ENCODE measurements at places on chromosomes 7 and 10.

GRCh38 chr10:47123716-47124288 is 176.2 kb upstream of the GDF10 start:
- no peak for DNase-seq

DNA sequence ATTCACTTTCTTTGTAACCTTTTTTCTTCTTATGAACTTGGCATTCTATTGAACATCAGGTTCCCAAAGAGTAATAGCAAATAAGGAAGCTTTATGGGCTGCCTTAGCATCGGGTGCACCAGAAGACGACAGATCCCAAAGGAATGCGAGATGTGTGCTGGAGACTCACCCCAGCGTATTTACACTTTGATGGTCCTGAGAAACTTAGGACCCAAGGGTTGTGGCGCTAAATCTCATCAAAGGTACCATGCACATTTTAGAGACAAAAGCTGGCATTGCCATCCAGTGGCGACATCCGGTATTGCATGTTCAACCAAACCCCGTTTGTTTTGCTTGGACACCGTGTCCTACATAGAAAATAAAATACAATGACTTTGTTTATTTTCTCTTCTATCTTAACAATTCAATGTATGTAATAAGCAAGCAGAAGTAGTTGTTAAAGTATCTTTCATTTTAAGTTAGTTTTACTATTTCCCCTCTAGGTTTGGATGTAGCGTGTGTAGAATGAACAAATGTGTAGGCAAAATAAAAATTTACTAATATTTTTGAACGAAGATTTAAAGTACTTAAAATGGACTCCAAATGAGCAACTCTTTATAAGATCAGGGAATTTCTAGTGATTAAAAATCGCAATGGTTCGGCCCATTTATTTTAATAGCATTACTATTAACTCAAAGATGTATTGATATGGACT is 1154.8 kb downstream of the GATA3 start:
- DNase-seq, result peak; percentile 60

DNA sequence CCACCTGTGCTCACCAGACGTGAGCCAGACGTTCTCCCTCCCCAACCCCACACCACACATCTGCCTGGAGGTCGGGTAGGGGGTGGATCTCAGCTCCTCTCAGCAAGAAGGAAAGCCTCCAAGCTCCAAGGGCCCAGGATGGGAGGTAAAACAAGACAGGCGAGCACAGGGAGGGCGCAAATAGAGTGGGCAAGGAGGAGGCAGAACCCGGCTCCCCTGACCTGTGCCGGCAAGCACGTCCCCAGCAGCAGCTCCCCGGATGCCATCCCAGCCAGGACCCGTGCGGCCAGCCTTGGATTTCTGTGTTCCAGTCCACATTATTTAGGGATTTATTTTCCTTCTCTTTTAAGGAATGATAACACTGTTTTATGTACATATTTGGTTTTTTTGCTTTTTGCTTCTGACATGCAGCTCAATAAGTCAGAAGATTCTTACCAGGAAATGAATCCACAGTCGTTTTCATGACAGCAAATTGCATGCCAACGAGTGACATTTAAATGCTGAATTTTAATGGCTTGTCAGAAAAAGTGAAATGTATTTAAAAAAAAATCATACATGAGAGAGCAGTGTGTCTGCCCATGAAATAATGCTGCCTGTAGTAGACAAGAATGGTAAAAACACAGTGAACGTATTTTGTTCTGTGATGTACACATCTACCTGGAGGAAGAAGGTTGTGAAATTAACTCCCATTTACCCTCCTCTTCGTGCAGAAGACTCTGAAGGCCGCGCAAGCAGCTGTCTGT is 276.5 kb downstream of the PTPRN2 start:
- no peak for DNase-seq

GRCh38 chr7:3978839-3979238 is 677.8 kb downstream of the SDK1 start:
- no peak for DNase-seq

DNA sequence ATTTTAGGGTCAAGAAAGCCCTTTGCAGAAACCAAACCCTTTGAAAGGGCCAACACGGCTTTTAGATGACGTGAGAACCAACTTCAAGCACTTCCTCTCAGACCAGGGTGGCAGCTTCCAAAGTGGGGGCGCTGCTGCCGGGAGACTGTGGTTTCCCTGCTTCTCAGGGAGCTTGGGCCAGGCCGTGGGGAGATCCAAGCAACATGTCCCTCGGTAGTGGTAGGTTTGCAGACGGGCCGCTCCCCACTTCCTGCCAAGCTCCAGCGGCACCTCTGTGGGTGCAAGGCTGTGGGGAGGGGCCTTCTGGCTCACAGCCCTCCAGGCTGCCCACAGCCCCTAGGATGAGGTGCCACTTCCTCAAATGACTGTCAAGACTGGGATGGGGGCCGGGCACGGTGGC is 132.4 kb downstream of the FAM53B start:
- DNase-seq, result no peak

GRCh38 chr7:139714163-139714901 is 63.5 kb downstream of the HIPK2 start:
- no peak for DNase-seq

DNA sequence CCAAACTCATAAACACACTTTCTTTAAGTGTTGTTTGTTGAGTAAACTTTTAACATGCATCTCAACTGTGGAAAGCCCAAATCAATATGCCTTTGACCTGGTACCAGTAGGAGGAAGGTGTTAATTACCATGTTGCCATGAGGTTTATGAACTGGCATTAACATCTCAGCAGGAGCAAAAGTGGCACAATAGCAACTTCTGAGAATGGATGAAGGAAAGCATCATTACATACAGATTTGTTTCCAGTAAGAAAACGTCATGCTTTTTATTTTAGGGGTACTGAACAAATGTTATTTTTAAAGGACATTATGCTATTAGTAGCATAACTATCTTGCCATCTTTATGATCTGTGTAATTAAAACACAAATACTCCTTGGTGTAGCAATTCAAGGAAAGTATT is 51.1 kb downstream of the ARMC3 start:
- no peak for DNase-seq

- DNase-seq, result peak; percentile 96
Measured at GRCh38 chr10:46030091-46030937, at the start of gene NCOA4. Gene NCOA4 (minus strand): TSS chr10:46030623. CDS start chr10:46016680, 13,943 bp downstream.

DNA sequence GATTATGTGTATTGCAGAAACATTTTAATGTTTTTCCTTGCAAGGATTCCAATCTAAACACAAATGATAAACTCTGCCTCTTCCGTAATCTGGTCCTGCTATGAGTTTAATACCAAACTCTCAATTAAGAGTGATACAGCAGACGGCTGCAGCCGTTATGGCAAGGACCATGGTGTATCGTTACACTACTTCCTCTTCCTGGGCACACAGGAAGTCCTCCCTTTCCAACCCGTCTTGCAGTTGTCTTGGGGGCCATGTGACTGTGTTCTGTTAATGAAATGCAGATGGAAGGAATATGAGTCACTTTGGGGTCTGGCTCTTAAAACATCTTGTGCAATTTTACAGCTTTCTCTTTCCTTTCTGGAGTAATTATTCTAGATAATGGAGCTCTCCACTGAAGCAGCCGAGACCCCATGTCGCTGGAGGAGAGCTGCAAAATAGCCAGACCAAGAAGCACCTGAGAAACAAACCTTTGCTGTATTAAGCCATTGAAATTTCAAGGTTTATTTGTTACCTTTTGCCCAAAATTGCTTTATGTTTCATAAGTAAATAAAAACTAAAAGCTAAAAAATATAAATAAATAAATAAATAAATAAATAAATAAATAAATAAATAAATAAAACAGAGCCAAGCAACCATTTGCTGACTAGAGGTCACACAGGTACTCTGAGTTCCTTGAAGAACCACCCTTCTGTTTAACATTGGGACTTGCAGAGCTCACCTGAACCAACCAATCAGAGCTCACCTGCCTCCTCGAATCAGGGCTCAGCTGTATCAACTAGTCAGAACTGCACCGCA is 74.7 kb downstream of the FRMPD2 start:
- no peak for DNase-seq

DNA sequence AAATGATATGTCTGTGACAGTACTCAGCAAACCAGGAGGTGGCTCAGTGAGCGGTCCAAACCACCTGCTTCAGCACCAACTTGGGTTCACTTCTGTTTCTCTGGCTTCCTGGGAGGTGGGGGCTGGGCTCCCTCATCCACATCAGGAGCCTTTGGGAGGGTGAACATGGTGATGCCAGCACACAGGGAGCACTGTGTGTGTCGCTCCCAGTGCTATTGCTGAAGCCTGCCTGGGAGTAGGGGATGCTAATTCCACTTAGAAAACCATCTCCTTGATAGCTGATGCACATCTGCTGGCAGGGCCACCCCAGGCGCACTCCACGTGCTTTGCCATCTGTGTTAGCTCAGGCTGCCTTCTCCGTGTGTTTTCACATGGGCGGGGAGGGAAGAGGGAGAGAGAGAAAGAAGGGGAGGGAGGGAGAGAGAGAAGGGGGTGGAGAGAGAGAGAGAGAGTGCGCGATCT is 58.0 kb downstream of the RAMP3 start:
- DNase-seq, result no peak

GRCh38 chr10:15745751-15746150 is 26.0 kb upstream of the ITGA8 start:
- no peak for DNase-seq

GRCh38 chr7:38102507-38102906 is 75.5 kb upstream of the STARD3NL start:
- DNase-seq, result peak; percentile 13

DNA sequence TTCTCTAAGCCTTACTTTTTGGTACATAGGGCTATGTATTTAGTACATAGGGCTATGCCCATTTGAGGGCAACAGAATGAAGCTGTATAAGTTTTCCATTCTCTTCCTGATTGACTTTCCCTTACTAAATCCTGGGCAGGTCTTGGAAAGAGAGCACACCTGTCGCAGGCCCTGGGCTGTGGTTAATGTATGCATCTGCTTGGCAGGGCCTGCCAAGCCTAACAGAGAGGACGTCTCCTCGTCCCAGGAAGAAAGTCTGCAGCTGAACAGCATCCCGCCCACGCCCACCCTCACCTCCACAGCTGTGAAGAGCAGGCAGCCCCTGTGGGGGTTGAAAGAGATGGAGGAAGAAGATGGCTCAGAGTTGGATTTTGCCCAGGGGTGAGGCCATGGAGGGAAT is 8.9 kb upstream of the PVRIG start:
- DNase-seq, result no peak

DNA sequence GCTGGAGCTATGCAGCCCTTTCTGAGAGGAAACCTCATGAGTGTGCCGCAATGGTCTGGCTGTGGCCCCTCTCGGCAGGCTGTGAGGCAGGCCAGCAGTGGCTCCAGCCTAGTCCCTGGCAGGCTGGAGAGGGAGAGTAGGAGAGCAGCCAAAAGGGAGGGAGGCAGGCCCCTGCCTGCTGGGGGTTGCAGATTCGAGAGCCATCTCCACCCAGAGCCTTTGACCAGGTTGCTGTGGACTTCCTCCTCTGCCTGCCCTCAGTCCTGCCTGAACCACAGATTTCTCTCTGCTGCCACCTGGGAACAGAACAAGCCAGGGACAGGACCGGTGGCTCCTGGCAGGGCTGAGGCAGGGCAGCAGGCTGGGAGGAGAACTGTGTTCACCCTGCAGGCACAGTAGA is 13.9 kb downstream of the PAX2 start:
- peak; percentile 23 for DNase-seq

- DNase-seq, result no peak
Measured at GRCh38 chr10:100866010-100866409, 46.8 kb upstream of the SLF2 start.

DNA sequence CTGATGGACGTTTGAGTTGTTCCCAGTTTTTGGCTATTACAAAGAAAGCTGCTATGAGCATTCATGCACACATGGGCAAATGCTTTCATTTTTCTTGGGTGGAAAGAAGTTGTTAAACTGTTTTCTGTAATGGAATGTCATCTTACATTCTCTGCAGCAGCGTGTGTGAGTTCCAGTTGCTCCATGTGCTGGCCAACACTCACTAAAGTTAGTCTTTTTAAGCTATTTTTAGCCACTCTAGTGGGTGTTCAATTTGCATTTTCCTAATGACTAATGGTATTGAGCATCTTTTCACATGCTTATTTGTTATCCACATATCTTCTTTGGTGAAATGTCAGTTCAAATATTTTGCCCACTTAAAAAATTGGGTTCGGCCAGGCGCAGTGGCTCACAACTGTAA is 82.8 kb upstream of the COL13A1 start:
- DNase-seq, result no peak

- DNase-seq, result peak; percentile 81
Measured at GRCh38 chr10:117441812-117442443, 66.7 kb upstream of the PDZD8 start.

DNA sequence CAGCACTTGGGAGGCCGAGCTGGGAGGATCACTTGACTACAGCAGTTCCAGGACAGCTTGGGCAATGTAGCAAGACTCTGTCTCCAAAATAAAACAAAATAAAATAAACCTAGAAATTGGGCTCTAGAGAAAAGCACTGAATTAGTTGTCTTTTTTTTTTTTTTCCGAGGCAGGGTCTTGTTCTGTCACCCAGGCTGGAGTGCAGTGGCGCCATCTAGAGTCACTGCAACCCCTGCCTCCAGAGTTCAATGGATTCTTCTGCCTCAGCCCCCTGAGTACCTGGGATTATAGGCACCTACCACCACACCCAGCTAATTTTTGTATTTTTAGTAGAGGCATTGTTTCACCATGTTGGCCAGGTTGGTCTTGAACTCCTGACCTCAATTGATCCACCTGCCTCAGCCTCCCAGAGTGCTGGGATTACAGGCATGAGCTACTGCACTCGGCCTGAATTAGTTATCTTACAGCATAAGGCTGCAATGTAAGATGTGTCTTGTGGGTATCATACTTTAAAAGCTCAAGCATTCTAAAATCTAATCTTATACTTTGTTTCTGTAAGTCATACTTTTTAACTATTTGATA is 12.8 kb downstream of the MEIG1 start:
- DNase-seq, result peak; percentile 47

GRCh38 chr10:93667795-93668194 is 34.6 kb downstream of the FRA10AC1 start:
- DNase-seq, result no peak

GRCh38 chr7:18846765-18847215 is 270.6 kb downstream of the TWIST1 start:
- no peak for DNase-seq

GRCh38 chr7:2350861-2351260 is 3.8 kb upstream of the EIF3B start:
- no peak for DNase-seq

DNA sequence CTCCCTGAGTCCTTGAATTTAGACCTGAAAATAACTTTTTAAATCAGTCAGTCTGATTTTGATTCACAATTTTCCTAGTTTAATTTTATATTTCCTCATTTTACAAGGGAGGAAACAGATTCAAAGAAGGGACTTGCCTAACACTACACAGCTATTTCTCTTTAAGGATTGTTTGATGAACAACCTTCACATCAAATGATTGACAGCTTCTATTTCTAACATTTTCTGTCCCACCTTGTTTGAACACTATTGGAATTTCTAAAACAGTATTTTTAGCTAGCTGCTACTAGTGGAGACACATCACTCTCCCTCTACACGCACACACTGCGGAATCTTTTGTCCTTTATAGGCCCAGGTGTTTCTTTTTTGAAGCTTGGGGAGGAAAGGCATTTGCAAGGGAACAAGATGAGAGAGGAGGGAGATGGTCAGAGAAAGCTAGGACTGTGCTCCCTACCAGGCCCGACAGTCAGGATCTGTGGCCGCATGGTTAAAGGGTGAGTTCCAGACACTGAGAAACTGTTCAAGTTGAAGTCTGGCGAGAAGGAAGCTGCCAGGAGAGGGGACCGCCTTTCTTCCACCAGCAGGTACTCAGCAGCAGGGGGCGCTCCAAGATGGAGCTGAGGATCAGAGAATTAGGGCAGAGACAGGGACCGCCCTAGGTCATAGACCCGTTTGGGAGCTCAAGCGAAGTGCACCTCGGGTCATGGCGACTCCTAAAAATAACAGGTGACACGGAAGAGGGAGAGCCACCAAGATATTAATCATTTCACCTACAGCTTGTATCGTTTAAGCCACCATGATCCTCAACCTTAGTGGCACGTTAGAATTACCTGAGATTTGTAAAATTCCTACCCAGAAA is 49.7 kb downstream of the DNAJC12 start:
- DNase-seq, result peak; percentile 62
